ENCODE measurements at places on chromosomes 5 and 9.

DNA sequence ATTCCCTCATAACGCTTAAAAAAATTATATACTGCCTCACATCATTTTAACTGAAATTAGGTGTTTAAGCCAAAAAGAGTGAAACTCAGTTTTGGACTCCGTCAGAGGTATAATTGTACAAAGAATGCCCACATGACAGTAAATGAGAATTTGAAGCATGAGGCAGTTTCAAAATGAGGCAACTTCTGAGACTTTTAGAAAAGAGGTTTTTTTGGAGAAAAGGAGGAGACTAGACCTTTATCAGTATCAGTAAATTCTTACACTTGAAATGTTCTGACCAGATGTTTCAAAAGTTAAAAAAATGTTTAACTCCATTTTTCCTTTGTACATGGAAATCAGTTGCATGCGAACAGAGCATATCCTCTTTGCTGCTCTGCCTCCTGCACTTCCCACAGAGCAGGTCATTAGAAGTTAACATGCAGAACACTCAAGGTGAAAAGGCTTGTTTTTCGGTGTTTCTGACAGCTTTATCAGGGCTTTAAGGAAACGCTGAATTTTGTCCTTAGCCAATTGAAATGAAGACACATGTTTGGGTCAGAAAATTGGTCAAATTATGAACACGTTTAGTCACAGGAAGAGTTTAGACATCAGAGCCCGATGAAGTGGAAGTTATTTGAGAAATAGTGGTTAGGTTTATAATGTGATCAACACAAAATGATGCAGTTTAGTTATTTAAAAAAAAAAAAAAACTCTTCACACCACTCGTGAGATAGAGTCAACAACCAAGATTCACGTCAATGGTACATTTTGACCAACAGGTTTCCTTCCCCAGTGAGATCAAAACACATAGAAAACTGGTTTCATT lies 59.5 kb downstream of the PIK3R1 start:
- no peak for DNase-seq

DNA sequence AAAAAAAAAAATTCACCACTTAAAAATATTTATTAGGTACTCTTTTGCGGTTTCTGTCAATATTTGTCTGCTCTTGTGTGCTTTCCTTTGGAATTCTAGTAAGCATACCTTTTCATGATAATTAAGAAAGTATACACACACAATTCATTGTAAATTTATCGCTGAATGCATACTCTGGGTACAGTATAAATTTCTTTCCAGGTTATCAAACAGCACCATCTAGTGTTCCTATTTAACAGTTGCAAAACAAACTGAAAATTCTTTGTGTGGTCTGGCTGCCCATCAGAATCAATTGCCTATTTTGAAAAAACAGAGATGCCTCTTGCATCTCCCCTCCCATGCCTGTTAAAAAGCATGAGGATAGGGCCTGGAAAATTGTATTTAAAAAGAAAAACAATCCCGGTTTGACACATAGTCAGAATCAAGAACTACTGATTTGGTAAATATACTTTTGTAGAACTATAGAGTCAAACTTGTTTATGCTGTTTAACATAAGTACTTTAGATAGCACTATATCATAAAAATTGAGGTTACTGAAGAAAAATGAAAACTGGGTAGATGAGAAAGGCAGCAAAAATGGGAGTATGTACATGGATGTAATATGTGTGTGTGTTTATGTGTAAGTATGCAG lies 16.2 kb downstream of the PGGT1B start:
- no peak for DNase-seq

- no peak for DNase-seq
Measured at GRCh38 chr9:124782661-124783574, 6.0 kb downstream of the OLFML2A start.

GRCh38 chr5:54108136-54108535 lies 202.2 kb downstream of the ARL15 start:
- no peak for DNase-seq

DNA sequence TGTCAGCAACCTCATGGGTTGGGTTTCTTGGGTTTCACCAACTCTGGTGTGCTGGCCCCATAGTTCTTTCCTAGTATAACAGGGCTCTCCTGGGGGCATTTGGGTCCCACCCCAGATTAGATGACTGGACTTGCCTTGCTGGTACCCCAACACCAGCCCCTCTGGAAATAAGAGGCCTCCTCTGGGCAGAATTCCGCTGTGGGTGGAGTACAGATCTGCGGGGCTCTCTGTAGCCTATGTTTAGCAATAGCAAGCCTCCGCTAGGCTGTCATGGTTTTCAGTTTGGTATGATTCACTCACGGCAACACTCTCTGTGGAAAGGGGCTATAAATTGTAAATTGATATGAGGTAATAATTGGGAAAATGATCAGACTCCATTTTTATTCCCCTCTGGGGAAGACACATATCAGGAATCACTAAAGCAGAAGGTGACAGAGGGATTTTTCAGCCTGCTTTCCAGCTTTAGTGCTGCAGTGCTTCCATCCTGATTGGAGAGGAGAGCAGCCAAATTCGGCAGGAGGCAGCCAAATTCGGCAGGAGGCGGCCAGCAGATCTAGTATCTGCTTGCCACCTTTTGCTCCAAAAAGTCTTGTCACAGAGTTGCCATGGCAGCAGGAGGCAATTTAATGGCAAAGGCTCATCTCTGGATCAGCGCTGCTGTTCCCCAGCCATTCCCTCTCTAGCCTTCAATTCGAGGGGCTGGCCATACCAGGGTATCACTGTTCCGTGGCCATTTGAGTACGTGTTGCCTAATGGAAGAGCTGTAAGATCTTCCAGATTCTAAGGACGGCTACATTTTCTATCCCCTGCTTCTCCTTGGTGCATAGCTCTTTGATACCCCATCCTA lies 84.6 kb downstream of the SLC44A1 start:
- no peak for DNase-seq

DNA sequence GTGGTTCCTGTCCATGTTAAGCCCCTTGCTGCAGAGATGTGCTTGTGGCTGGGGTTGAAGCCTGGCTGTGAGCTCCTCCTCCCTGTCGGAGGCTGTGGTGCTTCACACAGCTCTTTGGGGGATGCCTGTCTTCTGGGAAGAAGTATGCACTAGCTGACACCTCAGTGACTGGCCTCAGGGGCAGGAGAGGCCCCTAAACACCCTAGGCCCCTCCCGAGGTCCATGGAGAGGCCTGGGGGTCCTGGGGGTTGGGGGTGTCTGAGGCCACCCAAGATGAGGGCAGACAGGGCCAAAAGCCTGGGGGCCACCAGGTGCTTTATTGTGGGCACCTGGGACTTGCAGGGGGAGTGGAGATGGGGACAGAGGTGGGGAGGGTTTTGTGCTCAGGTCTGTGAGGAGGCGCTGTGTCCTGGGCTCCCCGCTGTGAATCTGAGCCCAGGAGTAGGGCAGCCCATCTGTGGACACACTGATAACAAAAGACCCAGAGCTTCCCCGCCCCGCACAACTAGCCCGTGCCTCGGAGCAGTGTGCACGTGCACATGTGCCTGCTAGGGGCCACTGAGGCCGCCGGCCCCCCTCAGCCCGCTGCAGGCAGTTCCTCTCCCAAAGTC lies 92.0 kb downstream of the PHF2 start:
- DNase-seq = no peak

DNA sequence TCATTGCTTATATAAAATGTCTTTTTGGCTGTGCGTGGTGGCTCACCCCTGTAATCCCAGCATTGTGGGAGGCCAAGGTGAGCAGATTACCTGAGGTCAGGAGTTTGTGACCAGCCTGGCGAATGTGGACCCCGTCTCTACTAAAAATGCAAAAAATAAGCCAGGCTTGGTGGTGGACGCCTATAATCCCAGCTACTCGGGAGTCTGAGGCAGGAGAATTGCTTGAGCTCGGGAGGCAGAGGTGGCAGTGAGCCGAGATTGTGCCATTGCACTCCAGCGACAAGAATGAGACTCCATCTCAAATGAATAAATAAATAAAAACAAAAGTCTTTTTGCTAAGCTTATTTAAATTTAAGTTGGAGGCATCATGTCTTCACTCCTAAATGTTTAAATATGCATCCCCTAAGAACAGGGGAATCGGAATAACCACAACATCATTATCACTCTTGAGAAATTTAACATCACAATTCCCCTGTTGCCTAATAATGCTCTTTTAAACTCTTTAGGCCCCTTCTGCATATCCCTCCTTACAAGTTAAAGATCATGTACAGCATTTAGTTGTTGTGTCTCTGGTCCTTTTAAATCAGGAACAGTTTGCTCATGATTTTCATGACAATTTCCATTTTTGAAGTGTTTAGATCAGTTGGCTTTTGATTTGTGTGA lies 72.8 kb downstream of the ERBIN start:
- no peak for DNase-seq

DNA sequence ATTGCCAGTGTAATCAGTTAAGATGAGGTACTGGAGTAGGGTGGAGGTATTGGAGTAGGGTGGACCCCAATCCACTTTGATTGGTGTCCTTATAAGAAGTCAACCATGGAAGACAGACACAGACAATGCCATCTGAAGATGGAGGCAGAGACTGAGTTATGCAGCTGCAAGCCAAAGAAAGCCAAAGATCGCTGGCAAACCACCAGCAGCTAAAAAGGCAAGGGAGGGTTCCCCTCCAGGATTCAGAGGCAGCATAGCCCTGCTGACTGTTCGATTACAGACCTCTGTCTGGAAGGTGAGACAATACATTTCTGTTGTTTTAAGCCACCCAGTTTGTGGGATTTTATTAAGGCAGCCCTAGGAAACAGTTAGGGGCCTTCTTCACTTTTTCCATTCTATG lies 30.5 kb upstream of the CKMT2 start:
- DNase-seq = no peak

DNA sequence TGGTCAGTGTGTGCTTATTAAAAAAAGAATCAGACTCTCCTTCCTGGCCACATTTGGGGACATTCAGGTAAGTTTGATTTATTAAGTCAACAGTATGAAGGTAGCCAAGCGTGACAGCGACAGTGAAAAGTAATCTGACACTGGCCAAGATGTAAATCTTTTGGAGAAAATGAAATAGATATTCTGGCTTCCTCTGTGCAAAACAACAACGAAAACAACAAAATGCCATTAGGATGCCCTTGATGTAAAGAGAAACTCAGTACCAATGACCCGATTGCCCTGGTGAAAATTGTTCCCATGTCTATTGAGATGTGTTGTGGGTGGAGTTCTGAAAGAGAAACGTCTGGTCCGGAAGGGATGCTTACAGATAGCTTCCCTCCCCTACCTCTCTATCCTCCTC lies 267.8 kb downstream of the MAT2B start:
- no peak for DNase-seq

DNA sequence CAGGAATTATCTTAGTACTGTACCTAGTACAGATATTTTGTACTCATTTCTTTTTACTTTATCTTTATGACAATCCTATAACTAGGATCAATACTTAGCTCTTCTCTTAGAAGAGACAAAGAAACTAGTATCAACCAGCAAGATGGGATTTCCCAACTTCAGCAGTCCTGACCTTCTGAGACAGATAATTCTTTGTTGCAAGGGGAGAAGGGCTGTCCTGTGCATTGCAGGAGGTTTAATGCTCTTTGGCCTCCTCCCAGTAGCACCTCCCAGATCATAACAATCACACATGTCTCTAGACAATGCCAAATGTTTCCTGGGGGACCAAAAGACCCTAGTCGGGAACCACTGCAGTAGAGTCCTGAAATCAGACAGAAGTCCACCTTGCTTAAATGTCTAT lies 424.3 kb upstream of the DMAC1 start:
- DNase-seq = no peak

GRCh38 chr5:93073547-93073946 lies 507.5 kb downstream of the NR2F1-AS1 start:
- DNase-seq = no peak

DNA sequence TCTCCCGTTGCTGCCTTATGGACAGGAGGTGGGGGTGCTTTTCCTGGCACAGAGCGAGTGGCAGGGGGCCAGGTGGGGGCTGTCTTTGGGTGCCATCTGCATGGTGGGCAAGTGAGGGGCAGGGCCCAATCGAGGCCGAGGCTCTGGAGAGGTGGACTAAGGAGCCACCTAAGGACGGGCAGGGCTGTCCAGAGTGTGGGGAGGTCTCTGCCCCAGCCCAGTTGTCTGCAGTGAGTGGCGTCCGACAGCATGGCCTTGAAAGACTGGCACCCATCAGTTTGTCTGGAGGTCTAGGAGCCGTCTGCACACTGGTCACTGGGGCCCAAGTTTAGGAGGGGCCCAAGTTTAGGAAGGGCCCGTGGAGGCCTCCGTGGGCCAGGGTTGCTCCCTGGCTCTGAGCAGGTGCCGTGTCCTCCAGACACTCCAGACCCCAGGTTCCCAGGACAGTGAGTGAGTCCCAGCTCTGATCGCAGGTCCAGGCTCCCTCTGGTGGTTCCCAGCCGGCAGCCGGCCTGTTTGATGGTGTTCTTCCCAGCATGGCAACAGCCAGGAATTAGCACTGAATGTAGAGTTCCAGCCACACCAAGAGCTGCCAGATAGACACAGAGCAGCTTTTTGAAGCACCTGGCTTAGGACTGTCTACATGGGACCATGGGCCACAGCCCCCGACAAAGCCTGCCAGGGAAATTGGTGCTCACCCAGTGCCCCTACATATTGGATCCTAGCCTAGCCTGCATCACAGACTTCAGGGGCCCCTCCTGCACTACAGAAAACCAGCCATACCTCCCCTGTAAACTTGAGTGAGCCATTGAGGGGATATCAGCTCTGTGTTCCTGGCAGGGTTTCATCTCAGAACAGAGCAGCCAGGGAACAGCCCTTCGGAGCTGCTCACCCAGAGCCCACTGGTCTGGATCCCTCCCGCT lies 120.9 kb downstream of the WNK2 start:
- no peak for DNase-seq

DNA sequence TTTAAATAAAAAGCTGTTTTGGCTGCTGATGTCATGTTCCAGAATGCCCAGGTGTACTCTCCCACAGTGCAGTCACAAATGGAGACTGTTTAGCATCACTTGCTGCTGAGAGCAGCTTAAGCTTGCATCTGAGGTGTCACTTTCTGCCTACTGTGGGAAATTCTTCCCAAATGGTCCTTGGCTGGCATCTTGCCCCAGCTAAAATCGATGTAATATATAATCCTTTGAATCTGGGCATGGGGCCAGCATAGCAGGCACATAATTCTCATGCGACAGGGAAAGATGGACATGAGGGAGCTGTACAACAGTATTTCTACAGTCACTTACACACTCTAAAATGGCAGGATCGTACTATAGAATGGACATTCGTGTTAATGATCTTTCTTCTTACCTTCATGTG lies 144.3 kb downstream of the MACIR start:
- DNase-seq = no peak

DNA sequence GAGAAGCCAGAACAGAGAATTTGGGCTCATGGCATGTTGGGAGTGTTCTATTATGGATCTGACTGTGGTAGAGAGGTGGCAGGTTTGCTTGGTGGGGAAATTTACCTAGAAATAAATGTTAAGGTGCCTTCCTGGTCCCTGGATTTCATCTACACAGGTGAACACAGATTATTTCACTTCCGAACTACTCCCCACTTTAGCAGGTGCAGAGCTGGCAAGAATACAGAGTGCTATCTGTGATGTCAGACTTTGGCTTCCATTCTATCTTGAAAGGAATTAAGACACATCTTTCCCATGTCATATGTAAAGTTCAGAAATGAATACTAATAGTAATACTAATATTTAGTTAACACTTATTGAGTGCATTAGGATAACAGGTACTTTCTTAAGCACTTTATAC lies 234.0 kb downstream of the KCTD16 start:
- DNase-seq = no peak

GRCh38 chr9:18393340-18394130 lies 80.4 kb upstream of the ADAMTSL1 start:
- DNase-seq = no peak

GRCh38 chr9:130825351-130825651 lies 9.8 kb upstream of the ABL1 start:
- DNase-seq = no peak

- DNase-seq = no peak
Measured at GRCh38 chr5:128228521-128228920, 145.0 kb downstream of the SLC12A2 start.

All from stimulated activated CD4-positive, alpha-beta T cell treated with anti-CD3 and anti-CD28 coated beads, Interleukin-1b, Interleukin-23, amount 100 ng/mL, for 48 hours (primary cell).